ENCODE measurements at places on chromosomes 3 and 15. TPM values are rescaled to one million over a fixed set of nuclear protein-coding genes. Genes with fewer than 3 reads are reported as not detected.

CYP8B1 gene
- not detected for total RNA-seq

CADM2 gene
- 0.26 TPM for total RNA-seq

KCNMB2 gene
- 2.3 TPM for total RNA-seq

USP50 gene
- total RNA-seq: not detected

CCDC39 gene
- total RNA-seq: 0.66 TPM

SLC27A2 gene
- 3.9 TPM for total RNA-seq

UPK1B gene
- 9.3 TPM for total RNA-seq

NR1I2 gene
- not detected for total RNA-seq

SLC30A4 gene
- 2.0 TPM for total RNA-seq

ZNF80 gene
- total RNA-seq: not detected

Data from body of pancreas (tissue), 4 donors.